Activated CD8-positive, alpha-beta memory T cell treated with anti-CD3 and anti-CD28 coated beads for 1 hour (primary cell): ENCODE measurements at places on chromosomes 11 and 22.

DNA sequence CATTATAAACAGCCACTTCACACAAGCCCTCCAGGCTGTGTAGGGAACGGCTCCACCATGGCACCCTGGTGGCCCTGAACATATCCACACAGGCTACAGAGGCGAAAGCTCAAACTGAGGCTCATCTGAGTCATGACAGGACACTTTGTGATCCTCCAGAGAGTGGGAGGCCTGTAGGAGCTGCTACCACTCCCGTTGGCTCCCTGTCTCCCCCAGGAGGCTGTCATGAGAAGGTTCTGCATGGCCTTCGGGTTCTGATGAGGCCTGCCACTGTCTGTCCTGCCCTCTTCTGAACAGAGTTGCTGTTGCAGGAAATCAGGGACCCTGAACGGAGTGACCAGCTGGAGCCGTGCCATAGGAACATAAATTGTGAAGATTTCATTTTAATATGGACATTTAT is 23.8 kb upstream of the ALDH3B2 start:
- DNase-seq = no peak

DNA sequence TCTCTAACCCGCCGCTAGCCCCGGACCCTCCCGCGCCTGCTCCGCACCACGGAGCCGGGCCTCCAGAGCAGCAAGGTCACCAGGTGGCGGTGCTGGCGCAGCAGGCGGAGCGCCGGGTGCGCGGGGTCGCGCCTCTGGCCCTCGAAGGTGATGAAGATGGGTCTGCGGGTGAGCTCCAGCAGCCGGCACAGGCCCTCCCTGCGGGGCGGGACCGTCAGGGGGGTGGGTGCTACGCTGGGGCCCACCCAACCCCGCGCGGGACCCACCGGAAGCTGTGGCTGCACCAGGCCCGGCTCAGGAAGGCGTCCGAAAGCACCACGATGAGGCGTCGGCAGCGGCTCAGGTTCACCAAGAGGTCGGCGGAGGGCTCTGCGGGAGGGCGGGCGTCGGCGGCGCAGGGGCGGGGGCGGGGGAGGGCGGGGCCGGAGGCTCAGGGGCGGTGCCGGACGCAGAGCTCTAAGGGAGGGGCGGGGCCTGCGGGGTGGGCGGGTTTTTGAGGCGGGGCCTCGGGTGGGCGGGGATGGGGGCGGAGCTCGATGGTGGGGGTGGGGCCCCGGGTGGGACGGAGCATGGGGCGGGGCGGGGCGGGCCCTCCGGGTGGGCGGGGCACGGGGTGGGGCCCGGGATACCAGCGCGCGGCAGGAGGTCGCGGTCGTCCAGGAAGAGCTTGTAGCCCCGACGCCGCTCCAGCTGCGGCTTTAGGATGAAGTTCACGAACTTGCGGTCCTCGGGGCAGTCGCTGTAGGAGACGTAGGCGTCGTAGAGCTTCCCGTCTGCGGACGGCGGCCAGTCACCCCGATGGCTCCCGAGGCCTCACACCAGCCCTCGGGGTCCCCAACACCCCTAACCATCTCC is 7.8 kb downstream of the SIGIRR start:
- DNase-seq = peak; percentile 86

GRCh38 chr11:101336858-101337257 is 207.2 kb upstream of the PGR start:
- no peak for DNase-seq

DNA sequence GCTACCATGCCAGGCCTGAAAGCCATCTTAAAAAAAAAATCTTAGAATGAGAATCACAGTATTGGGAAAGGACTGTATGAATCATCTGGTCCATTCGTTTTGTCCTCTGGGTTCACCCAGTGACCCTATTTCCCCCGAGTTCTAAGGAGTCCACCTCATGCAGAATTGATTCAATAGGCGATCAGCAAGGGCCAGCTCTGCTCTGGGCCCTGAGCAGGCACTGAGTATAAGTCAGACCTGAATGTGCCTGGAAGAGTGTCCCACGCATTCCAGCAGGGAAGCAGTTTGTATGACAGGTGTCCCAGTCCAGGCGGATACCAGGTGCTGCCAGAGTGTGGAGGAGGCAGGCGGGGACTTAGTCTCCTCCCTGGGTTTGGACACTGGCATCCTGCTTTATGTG is 883 bp upstream of the HMOX1 start:
- no peak for DNase-seq

- no peak for DNase-seq
Observed at GRCh38 chr11:93653571-93653970, 7.9 kb upstream of the CEP295 start.

DNA sequence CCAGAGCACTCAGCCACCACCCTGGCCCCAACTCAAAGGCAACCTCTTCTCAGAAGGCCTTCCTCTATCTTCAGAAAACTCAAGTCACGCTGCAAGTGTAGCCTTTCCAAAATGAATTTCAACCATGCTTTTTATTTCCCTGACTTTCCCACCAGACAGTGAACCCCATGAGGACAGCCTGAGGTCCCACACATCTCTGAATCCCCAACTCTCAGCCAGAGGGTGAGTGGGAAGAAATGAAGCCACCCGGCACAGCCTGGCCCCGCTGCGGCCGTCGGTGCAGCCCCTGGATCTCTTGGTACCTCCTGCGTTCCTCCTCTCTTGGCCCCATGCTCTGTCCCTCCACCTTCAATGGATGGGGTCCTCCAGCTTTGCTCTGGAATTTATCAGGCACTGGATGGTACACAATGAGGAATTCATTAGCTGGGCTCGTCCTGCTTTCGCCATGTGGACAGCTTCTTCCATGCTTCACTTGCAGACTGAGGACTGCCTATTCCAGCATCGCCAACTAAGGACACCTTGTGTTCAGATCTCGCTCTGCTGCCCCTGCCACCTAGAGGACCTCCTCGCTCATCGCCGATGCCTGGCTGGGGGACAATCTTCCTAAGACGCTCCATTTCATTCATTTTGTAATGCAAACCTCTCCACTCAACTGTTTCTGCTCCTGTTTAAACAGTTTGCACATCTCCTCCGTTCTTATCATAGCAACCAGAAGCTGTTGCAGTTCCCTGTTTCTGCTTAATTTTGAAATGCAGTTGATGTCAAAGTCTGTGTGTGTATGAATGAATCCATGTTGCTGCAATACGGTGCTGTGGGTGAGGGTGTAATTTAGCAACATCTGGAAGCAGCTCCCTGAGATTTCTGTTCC is 672.1 kb downstream of the TBC1D22A start:
- DNase-seq = no peak

DNA sequence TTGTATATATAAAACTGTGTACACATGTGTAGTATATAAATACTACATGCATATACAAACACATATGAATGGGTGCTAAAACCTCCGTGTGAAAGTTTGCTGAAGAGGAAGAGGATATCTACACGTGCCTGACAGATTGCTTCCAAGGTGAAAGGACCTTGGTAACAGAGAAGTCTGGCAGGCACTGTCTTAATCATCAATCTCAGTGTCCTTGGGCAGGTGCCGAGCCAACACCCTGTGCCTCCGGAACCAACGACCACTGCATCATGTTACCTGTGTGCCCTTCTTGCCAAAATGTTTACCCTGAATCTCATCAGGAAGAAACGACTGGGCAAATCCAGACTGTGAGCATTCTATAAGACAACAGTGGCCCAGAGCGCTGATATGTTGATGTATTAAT is 15.0 kb downstream of the NAP1L4 start:
- DNase-seq = no peak

DNA sequence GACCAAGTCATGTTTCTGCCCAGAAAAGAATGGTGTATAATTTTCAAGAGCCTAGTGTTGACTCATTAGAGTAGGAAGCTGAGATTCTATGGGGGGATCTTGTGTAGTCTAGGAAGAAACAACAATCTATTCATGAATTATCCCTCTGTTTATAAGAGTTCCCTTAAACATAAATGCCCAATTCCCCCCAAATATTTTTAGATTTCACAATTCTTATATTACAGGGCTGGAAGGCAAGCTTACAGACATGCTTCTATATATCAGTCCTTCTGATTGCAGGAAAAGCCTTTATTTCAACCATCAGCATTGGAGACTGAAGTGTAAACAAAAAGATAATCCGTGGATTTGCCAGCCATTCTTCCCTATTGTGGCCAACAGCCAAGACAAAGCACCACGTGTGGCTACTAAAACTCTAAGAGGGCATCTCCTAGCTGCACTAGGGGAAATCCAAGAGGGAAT is 71.4 kb downstream of the NAT10 start:
- no peak for DNase-seq

DNA sequence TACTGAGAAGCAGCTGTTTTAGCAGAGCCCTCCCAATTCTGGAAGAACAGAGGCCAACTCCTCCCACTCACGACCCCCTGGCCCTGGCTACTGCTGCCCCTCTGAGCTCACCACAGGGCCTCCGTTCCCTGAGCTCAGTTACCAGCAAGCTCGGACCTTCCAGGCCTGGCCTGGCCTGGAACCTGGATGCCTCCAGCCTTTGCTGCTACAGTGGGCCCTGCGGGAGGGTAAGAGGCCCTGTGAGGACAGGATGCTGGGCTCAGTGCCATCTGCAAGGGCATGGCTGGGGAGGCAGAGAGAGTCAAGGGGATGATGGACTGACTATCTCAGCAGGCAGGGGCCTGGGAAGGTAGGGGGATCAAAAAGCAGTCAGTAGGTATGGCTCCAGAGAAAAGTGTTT is 209.9 kb upstream of the NCAM1 start:
- DNase-seq = no peak

DNA sequence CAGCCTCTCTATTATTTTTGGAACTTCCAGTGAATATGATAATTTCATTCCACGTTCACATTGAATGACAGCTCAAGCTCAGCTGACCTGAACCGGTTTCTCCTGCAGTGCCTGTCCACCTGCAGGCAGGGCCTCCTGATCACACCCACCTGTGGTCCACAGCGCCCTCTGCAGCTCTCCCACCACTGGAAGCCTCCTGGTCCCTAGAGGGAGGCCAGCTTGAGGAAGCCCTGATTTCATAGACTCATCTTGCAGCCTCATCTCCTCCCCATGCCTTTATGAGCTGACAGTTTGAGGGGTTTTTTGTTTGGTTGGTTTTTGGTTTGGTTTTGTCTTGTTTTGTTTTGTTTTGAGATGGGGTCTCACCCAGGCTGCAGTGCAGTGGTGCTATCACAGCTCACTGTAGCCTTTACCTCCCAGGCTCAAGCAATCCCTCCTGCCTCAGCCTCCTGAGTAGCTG is 29.9 kb upstream of the MALAT1 start:
- DNase-seq = no peak

GRCh38 chr11:121547574-121547973 is 94.8 kb upstream of the SORL1-AS1 start:
- no peak for DNase-seq

DNA sequence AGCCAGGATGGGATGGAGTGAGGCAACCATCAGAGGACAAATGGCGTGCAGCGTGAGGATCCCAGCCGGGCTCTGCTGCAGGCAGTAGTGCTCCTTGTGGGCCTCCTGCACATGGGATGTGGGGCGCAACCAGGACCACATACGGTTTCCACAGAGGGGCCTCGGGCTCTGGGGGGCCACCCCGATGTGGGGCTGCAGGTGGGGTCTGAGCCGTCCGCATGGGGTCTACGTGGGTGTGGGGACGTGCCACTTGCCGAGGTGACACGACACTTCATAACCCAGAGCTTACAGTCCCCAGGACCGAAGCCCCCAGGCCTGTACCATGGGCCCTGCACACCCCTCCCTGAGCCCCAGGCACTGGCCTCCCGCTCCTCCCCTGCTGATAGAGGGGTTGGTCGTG is 10.8 kb downstream of the TTLL8 start:
- no peak for DNase-seq

DNA sequence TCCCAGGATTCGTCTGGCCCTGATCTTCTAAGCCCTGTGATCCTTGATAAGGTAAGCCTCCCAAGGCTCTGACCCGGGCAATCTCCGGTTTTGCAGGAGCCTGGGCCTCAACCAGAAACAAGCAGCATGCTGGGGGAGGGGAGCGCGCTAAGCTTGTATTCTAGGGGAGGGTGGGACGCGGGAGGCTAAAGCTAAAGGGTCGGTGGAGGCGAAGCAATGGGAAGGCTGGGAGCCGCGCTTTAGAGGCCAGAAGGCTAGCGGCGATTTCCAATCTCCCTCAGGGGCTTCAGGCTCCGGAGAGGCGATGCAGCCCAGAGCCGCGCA is 753 bp downstream of the PTPN5 start:
- no peak for DNase-seq

- no peak for DNase-seq
Observed at GRCh38 chr11:2077061-2077802, 62.0 kb downstream of the IGF2 start.

GRCh38 chr11:100353083-100353482 is 334.0 kb upstream of the ARHGAP42 start:
- no peak for DNase-seq

GRCh38 chr22:31991102-31991839 is 46.9 kb downstream of the YWHAH start:
- no peak for DNase-seq

GRCh38 chr11:30488304-30488998 is 97.7 kb downstream of the MPPED2 start:
- no peak for DNase-seq

- no peak for DNase-seq
Observed at GRCh38 chr11:100984668-100985067, 144.9 kb downstream of the PGR start.

DNA sequence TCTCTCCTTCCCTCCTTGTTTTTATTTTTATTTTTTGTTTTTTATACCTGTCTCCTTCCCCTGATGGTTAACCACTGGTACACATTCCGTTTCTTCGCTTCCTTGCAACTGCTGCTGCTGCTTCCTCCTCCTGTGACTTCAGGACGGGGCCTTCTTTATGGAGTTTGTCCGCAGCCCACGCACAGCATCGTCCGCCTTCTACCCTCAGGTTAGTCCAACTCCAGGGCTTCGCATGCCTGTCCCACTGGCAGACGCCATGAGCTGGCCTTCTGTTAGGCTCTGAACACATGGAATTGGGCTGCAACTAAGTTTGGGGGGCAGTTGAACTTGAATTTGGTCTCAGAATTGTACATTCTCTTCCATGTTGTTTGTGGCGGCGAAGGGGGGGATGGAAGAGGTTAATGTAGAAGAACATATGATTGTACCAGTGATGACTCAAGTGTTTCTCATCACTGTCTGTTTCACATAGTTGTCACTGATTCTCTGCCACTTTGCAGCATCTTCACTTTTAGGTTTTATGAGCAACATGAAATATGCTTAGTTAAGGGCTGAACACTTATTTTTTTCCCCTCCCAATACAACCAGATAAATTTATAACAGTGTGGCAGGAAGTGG is 83.0 kb upstream of the YWHAH start:
- no peak for DNase-seq

GRCh38 chr11:115134926-115135325 is 369.3 kb downstream of the CADM1 start:
- no peak for DNase-seq

- no peak for DNase-seq
Observed at GRCh38 chr11:76747153-76747914, 35.8 kb upstream of the TSKU start.

GRCh38 chr22:36765943-36766450 is 9.9 kb downstream of the IFT27 start:
- DNase-seq = no peak
